ENCODE measurements at places on chromosomes 2 and 18.
A peak's percentile ranks its signal among the peaks of the same experiment; 100 is the strongest.

- DNase-seq: no peak
Measured at GRCh38 chr2:179429060-179429471, 164.4 kb upstream of the SESTD1 start.

DNA sequence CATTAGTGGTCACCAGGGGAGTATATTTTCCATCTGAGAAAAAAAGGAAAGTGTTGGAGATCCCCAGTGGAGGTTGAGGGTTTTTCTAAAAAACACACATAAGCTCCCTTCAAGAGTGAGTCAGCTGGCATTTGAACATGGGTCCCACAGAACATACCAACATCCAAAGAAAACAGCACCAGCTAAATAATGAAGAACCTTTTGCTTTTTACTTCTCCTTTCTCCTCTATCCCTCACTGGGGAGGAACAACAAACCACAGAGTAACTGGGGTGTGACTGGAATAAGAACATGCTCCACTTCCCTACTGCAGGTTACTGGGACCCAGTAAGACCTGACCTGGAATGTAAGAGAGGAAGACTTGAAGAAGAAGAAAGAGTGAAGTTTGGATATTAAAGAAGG, 56.5 kb upstream of the RAPH1 start:
- no peak for DNase-seq

GRCh38 chr2:69916106-69916505, 1.2 kb downstream of the MXD1 start:
- no peak for DNase-seq

DNA sequence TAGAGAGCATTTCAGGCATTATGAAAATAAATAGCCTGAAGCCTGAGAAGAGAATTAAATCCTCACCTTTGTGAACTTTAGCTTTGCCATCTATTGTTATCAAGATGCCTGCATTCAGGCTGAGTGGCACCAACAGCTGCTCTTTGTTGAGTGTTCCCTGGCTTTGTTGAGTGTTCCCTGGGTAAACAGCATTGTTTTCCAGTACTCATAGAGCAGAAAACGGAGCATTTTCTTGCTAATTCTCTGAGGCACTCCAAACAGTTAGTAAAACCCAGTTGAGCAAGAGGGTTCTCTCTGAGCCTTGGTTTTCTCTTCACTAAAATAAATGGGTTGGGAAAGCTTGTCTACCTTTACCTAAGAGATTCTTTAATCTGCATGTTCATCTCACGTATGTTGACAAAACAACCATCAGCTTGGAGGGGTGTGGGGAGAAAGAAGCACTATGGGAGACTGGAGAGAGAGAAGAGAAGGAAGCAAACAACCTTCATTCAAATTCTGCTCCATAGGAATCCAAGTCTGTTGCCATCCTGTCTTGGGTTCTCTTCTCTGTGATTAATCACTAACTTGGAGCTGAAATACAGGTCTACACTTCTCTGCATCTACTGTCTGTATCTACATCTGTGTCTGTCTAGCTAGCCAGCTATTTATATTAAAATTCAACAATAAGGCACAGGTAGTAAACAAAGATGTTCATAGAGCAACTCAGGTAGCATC, 567.0 kb upstream of the SOX11 start:
- DNase-seq: no peak

DNA sequence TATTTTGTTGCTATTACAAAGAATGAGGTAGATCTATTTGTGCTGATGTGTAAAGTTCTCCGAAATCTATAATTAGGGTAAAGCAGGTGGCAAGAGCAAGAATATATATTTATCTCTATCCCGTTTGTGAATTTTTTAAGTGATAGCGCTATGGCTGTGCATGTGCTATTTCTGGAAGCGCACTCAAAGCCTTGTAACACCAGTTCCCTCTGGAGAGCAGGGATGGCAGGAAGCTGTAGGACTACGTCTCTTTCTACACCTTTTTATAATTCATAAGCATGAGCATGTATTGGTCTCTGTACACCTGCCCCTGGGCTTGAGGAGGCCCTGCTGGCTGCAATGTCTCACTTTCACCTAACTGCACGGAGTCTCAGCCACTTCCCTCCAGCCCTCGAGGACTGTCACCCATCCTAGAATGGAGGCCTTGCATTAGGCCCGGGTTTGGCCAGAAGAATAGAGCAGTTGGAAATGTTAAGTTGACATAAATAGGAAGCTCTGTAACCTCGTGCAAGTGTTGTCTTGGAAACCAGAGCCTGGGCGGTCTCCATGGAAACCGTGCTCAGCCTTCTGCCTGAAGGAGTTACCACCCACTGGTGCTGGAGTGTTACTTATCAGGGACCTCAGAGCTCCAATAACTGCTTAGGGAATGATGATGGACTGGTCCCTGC, 20.9 kb downstream of the ITM2C start:
- DNase-seq: no peak

GRCh38 chr2:8215159-8215863, 466.5 kb upstream of the ID2 start:
- no peak for DNase-seq

DNA sequence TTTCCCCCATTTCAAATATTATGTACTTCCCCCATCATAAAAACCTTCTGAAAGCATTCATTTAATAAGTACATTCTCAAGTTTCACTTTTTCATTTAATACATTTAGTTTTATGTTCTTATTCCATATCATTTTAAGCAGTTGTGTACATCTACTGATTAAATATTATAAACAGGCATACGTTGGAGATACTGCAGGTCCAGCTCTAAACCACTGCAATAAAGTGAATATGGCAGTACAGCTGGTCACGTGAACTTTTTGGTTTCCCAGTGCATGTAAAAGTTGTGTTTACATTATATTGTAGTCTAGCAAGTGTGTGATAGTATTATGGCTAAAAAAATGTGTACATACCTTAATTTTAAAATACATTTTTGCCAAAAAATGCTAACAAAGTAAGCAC, 48.7 kb downstream of the TET3 start:
- DNase-seq: no peak

DNA sequence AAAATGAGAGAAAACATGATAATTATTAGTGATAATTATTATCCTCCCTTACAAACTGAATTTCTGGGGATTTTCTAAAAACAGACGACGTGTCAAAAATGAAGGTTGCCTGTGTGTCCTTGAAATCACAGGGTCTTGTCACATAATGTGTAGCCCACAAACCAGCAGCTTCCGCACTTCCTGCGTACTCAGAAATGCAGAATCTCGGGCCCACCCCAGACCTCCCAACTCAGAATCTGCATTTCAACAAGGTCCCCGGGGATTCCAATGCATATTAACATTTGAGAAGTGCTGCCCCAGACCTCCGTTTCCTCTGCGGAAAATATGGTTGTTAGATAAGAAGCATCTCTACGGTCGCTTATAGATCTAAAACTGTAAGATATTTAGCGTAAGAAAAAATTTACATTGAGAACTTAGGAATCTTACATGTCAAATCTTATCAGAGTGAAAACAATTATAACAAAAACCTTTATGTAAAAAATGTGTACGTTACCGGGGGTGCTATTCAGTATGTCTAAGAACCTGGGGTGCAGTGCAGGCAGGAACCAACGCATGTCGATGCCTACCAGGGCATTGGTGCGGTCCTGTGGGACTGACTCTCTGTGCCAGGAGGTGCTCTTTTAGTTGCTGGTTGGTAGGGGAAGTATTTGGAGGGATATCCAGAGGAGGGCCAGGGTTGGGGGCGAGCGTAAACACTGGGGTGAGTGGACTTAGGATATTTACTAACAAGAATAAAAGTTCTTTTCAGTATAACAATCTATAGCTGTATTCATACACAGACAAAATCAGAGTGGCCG, 15.2 kb downstream of the CDKL4 start:
- peak; percentile 29 for DNase-seq

- peak; percentile 53 for DNase-seq
Measured at GRCh38 chr2:48315896-48316194, 214.1 kb upstream of the STON1 start.

DNA sequence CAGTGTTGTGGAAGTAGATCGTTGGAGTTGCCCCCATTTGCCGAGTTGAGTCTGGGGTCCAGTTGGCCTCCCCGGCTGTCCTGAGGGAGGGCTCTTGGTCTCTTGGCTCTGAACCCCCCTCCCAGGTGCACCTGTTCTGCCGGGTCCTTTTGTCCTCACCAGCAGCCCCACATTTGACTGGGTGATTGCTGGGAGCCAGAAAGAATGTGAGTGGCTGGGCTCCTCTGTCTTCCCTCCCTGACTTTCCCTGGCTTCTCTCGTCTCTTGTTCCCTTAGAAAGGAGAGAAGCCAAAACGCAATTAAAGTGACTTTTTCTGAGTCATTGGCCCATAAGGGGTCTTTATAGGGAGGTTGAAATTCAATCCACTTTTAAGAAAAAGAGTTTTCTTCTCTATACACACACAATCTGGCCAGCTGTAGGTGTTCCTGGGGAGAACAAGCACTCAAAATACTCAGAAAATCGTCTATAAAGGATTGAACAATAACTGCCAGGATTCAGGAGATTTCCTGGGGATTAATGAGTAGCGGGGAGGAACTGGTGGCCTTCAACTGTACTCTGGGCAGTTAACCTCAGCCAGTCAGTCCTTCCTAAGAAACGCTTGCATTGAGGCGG, 131.0 kb downstream of the TMEM182 start:
- no peak for DNase-seq

DNA sequence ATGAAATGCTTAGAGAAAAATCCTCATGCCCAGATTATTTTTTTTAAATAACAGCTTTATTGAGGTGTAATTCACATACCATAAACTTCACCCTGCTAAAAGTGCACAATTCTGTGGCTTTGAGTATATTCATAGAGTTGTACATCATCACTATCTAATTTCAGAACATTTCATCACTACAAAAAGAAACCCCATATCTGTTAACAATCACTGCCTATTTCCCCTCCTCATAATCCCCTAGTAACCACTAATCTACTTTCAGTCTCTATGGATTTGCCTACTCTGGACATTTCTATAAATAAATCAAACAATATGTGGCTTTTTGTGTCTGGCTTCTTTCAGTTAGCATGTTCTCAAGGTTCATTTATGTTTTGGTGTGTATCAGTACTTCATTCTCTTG, 51.4 kb downstream of the OSBPL1A start:
- DNase-seq: no peak

GRCh38 chr18:42544901-42545300, 570.6 kb downstream of the RIT2 start:
- DNase-seq: no peak

- no peak for DNase-seq
Measured at GRCh38 chr2:69603146-69603743, 40.3 kb downstream of the AAK1 start.

DNA sequence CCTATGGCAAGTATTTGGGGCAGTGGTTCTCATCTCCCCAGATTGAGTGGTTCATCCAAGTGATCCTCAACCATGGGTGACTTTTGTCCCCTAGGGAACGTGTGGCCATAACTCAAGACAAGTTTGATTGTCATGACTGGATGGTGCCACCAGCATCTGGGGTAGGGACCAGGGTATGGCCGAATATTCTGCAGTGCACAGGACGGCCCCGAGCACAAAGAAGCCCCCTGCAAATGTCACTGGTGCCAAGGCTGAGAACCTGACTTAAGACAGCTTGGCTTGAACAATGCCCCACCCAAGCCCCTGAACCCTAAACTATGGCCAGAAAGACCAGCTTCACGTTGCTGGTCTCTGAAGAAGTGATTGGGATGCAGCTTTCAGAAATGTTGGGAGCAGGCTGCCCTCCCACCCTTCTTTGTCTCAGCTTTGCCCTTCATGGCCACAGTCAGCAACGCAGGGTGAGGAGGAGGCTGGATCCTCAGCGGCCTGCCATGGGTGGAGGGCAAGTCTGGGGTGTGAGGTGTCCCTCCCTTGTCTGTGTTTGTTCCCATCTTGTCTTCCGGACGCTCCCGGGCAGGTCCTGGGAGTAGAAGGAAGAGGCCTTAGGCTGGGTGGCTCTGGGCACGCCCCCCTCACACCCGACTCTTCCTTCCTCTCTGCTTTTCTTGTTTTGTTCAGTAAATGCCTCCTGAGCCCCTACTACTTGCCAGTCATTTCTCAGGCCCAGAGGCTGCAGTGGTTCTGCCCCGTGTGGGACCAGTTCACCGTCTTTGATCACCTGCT, 43.4 kb downstream of the GREB1 start:
- no peak for DNase-seq

GRCh38 chr2:375270-375955, 87.5 kb upstream of the ALKAL2 start:
- DNase-seq: no peak

DNA sequence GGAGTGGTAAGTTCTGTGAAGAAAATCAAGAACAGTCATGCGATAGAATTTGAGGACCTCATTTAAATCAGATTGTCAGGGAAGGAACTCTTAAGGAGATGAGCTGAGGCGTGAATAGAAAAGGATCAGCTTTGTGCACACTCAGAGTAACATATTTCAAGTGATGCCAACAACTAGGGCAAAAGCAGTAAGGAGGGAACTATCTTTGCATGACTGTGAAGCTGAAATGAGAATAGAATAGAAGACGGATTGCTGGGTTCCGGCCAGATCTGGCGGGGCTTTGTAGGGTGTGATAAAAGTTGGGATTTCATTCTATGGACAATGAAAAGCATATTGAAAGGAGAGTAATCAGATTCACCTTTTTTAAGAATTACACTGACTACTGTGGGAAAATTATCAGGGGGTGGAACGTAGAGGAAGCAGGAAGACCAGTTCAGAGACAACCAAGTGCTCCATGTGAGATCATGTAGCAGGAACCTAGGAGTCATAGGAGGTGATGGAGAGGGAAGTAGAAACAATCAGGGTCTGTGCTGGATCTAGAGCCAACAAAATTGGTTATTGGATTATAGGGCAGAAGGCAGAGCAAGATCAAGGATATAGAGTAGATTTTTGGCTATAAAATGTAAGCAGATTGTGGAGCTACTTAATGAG, 884.3 kb downstream of the DCC start:
- DNase-seq: no peak

DNA sequence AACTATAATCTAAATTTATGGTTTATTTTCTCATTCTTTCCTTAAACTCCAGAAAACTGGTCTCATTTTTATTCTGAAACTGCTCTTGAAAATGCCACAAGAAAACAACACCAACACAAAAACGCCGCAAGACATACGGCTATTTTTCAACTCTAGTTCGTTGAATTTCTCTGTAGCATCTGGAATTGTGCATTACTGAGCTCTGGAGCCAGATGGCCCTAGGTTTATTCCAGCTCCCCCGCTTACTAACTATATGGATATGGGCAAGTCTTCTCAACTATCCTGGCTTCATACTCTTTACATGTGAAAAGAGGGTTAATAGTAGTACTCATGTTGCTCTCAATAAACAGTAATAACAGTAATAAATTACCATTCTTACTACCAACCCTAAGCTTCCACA, 19.9 kb downstream of the FAM98A start:
- DNase-seq: no peak

GRCh38 chr2:64456293-64456692, 2.3 kb downstream of the LGALSL start:
- no peak for DNase-seq

DNA sequence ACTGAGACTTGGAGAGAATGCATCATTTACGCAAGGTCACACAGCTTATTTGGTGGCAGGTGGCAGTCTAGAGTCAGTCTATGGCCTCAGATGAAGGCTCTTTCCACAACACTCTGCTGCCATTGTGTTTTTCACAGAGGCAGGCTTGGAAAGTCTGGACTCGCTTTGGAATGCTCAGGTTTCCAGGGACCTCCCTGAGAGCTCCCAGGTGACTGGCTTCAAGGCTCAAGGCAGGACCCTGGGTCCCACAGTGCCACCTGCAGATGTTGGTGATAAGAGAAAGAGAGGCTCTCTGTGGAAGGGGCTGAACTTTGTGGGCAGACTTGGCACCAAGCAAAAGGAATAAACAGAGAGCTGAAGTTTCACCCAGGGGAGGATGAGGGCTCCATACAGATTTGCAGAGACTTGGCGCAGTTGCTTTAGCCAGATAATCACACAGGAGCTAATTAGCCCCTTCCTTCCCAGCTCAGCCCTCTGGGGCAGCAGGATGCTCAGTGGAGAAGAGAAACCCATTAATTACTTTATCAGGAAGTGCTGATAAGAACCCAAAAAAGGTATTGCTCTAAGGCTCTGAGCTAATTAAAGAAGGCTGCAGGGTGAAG, 103.5 kb downstream of the LBH start:
- no peak for DNase-seq

Measured in activated CD4-positive, alpha-beta T cell treated with anti-CD3 and anti-CD28 coated beads, Interleukin-2, amount 50 U/mL, for 48 hours (primary cell).